ENCODE measurements at places on chromosomes 3 and 15.

- DNase-seq: no peak
Measured at GRCh38 chr3:185717121-185717520, 107.7 kb downstream of the IGF2BP2 start.

GRCh38 chr3:63727233-63727632, 74.8 kb downstream of the SNTN start:
- DNase-seq: no peak

GRCh38 chr3:172877011-172877410, 126.5 kb downstream of the ECT2 start:
- DNase-seq: no peak

- peak; percentile 15 for DNase-seq
Measured at GRCh38 chr3:39812537-39812936, 3.1 kb downstream of the MYRIP start.

GRCh38 chr3:58260261-58260731, 22.7 kb downstream of the ABHD6 start:
- no peak for DNase-seq

- DNase-seq: no peak
Measured at GRCh38 chr3:12308517-12308916, 19.6 kb downstream of the PPARG start.

GRCh38 chr3:138367911-138368310, 19.5 kb downstream of the MRAS start:
- DNase-seq: peak; percentile 85

- peak; percentile 33 for DNase-seq
Measured at GRCh38 chr15:80587816-80588456, 107.2 kb upstream of the ABHD17C start.
